Stimulated activated CD4-positive, alpha-beta T cell treated with anti-CD3 and anti-CD28 coated beads, Interleukin-15, amount 100 ng/mL, for 24 hours (primary cell): ENCODE measurements at places on chromosomes 2 and 18.
A peak's percentile ranks its signal among the peaks of the same experiment; 100 is the strongest.

GRCh38 chr2:160984426-160985077, 175.7 kb upstream of the TANK start:
- DNase-seq: no peak

DNA sequence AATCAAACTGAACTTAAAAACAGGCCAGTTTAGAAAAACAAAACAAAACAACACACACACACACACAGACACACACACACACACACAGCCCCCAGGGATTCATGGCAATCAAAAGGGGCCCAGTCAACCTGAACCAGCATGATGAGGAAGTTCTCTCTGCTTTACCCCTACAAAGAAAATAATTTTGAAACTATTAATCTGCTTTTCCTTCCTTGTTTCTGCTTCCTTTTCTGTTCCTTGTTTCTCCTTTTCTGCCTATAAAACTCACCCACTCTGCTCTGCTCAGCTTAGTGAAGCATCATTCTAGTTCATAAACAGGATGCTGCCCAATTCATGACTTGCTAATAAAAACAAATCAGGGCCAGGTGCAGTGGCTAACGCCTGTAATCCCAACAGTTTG, 203.1 kb downstream of the RAB3GAP1 start:
- no peak for DNase-seq

DNA sequence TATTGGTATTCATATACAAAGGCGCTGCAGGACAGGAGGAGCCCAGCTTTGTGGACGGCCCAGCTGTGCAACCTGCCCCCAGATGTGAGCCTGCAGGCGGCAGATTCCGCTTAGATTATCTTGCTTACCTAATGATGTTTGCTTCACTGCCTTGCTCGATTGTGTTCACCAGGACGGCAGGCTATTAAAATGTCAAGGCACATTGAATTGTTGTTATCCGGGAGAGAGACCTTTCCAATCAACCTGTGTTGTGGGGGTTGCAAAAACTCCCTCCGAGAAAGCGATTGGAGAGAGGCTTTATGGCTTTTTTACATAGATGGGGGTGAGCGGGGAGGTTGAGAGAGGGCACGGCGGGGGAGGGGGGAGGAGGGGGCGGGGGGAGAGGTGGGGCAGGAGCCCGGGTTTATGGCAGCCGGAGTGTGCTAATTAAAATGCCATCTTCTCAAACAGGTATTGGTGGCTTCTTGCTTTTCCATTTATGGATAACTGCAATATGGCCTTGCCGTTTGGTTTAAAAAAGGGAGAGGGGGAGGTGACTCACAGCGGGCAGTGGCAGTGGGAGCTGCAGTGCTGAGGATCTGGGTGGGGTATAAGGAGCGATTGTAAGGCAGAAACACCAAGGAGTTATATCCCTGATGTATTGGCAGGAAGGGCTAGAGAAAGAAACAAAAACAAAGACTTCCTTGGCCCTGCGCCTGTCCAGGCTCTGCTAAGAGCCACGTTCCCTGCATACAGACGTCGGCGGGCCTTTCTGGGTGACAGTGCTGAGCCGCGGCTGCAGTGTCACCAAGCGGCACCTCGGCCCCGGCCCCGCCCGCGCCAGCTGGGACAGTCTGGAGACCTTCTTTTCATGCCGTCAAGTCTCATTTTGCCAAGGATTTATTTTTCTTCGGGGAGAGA, 97.2 kb downstream of the INSIG2 start:
- peak; percentile 73 for DNase-seq

DNA sequence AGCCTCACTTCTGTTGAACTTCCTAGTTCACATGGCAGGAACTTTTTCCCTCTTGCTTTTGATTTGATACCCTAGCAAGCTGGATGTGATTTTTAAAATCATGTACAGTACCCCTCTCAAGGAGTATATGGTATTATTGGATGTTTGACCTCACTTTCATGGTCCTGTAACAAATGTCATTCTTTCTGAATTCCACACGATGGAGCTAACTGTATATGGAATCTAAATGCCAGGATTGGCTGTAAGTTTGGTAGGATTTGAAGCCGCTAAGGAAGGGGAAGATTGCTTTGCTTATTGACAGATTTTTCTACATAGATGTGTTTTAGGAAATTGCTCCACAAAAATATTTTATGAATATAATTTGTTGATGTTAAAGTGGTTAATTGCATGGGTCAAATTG, 18.3 kb downstream of the MAIP1 start:
- no peak for DNase-seq

DNA sequence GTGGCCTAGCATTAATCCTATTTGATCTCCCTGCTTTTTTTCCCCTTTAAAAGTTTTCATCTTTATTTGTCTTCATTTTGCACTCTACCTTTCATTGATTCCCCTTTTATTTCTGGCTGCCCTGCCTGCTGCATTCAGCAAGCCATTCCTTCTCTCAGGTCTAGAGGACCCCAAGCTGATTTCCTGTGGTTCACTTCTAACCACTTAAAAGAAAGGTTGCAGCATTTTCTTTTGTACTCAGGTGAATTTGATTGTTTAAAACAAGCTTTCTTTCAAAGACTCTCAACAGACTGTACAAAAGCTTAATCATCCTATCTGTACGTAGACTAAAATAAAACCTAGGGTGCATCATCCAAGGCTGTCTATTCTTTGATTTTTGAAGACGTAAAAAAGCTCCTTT, 160.3 kb downstream of the CSRNP3 start:
- no peak for DNase-seq
